SW 1271 (cell line): ENCODE measurements at places on chromosomes 2 and 18.

DNA sequence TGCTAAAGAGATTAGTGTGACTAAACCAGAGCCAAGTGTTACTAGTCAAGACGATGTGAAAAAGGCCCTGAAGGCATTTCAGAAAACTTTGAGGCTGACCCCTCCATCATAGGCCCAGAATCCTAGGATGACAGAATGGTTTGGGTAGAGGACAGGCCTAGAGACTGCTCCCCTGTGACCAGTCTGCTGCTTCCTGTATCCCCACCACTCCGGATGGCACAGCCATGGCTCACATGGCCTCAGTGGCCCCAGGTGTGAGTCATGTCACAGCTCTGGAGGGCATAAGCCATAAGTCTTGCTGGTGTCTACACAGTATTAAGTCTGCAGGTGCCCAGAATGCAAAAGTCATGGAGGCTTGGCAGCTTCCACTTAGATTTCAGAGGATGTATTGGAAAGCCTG, 12.4 kb upstream of the STAT1 start:
- DNase-seq: no peak

GRCh38 chr2:118403658-118404451, 315.6 kb downstream of the INSIG2 start:
- DNase-seq: no peak

DNA sequence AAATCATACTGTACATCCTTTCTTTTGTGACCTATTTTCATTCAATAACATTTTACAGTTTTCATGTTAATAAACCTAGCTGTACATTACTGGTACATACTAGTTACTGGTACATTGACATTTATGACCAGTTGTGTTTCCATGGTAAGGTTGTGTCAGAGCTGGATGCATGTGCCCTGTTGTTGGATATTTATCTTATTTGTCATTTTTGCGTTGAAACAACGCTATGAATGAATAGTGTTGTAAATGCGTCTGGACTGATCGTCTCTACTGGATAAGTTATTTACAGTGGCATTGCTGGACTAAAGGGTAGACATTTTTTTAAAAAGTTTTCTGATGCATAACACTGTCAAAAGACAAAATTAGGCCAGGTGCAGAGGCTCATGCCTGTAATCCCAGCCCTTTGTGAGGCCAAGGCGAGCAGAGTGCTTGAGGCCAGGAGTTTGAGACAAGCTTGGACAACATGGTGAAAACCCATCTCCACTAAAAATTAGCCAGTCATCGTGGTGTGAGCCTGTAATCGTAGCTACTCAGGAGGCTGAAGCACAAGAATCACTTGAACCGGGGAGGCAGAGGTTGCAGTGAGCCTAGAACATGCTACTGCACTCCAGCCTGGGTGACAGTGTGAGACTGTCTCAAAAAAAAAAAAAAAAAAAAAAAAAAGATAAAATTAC, 40.2 kb downstream of the MCFD2 start:
- DNase-seq: no peak

DNA sequence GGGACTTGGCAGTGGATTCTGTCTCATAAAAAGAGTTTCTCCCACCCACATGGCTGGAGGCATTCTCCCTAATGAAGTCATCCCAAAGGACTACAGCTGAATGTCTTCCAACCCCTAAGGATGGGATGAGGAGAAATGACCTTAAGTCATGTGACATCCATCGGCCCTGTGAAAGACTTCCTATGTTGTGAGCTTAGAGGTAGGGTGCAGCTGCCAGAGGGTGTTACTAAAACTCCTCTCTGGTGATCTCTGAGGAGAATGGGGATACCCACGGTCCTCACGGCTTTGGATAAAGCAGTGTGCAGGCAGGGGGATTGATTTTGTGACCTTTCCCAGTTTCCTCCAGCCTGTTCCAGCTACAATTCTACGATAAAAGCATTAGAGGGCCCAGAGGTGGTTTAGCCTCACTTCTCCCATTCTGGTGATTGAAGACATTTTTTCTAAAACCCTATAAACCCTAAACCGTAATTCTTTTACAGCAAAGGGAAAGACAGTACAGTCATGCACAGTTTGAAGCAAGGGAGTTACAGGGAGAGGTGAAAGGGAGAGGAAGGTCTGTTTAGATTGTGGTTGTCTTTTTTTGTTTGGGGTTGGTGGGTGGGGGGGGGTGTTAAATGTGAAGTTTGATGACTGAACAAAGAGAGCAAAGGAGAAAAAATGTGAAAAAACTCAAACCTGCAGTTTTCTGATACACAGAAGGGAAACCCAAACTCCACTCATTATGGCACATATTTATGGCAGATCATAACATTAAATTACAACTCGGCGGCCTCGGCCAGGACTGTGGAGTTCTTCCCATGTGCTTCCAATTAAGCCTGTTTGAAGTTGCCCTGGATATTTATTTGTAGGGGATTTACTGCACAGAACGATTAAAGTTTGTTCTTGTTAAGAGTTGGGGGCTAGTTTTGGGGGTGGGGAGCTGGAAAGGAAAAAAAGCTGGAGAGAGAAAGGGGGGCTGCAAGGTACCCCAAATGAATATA, 26.6 kb upstream of the SLC14A2 start:
- DNase-seq: no peak

DNA sequence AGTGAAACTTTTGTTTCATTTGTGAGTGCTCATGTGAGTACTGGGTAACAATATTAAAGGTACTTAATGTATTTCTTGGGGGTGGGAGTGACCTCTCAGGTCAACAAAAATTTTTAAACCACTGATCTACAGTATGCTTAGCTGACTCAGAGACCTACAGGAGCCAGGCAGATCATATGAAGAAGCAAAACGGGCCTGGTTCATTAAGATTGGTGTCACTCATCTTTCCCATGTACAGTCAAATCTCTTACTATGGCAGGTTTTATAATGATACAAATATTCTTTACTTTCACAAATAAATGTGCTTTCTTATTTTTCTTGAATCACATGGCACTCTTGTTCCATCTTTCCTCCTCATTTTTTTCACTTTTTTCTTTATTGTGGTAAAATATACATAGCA, 7.7 kb upstream of the TMSB10 start:
- no peak for DNase-seq

DNA sequence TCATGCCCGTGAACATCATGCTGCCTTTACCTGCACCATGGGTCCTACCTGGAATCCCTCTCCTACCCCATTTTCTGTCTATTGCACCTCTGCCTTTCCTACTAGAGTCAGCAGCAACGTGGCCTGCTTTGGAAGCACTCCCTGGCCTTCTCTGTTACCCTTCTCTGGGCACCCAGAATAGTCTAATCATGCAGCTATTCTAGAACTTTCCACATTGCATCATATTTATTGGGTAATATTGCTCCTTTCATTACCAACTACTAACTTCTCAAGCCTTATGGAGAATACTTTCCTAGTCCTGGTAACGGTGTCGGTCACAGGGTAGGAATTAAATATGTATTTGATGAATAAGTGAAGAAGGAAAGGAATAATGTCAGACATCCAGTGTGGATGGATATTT, 33.3 kb upstream of the CREG2 start:
- DNase-seq: no peak

- DNase-seq: no peak
Measured at GRCh38 chr18:56402872-56403516, 235.4 kb downstream of the TXNL1 start.

DNA sequence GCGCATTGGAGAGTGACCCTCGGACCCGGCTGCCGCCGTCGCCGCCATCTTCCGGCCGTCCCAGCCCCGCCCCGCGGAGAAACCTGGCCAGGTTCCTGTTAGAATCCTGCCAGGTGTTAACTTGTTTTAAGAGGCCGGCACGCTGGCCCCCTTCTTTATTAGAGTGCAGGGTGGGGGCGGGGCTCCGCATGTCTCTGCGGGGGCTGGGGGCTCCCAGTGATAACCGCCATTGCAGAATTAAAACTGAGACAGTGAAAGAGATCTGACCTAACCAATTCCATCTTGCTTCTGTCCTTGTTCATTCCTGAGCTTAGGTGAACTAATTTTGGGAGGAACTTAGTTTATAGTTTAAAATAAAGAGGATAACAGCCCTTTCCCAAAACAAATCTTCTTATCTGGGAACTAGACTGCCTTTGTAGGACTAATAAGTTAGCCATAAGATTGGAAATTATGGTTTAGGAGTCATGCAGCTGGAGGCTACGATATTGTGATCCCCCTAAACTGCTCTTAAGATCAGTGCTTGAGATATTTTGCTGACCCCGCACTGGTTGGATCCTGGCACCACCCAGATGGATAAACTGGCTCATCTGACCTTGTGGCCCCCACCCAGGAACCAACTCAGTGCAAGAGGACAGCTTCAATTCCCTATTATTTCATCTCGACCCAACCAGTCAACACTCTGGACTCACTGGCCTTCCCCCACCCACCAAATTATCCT, 543 bp upstream of the STARD7 start:
- no peak for DNase-seq

GRCh38 chr2:32946314-32947075, at the start of gene LTBP1:
Gene LTBP1, plus strand, starts transcription at chr2:32946953. Its CDS starts 372 bp downstream, at chr2:32947325.
- peak; percentile 64 for DNase-seq

- DNase-seq: no peak
Measured at GRCh38 chr2:233965032-233965603, 47.9 kb downstream of the TRPM8 start.

DNA sequence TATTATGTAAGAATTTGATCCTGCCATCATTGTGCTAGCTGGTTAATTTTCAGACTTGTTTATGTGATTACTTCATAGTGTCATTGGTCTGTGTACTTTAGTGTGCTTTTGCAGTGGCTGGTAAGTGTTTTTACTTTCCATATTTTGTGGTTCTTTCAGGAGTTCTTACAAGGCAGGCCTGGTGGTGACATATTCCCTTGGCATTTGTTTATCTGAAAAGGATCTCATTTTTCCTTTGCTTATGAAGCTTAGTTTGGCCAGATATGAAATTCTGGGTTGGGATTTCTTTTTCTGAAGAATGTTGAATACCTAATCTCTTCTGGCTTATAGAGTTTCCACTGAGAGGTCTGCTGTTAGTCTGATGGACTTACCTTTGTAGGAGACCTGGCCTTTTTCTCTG, 72.8 kb upstream of the MC4R start:
- DNase-seq: no peak

DNA sequence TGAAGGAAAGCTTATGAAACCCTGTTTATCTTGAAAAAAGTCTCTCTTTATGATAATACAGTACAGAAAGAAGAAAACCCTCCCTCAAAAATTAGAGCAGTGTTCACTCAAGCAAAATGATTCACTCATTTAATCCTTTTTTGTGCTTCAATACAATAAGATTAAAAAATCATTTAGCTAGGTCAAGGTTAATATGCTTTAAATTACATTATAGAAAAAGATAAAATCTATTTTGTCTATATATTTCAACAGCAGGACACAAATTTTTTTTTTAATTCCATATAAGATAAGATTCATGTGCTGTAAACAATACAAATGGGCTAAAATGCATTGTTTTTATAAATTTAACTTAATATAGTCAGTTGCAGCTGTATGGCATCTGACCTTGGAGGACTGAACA, 176.9 kb downstream of the KCNE4 start:
- DNase-seq: no peak

GRCh38 chr2:2842466-2842865, 511.4 kb upstream of the MYT1L start:
- DNase-seq: no peak

- no peak for DNase-seq
Measured at GRCh38 chr18:9756933-9757470, 48.9 kb downstream of the RAB31 start.

- peak; percentile 24 for DNase-seq
Measured at GRCh38 chr2:88170472-88170892, 336 bp downstream of the THNSL2 start.

GRCh38 chr2:203681978-203682377, 24.5 kb upstream of the CD28 start:
- DNase-seq: no peak

DNA sequence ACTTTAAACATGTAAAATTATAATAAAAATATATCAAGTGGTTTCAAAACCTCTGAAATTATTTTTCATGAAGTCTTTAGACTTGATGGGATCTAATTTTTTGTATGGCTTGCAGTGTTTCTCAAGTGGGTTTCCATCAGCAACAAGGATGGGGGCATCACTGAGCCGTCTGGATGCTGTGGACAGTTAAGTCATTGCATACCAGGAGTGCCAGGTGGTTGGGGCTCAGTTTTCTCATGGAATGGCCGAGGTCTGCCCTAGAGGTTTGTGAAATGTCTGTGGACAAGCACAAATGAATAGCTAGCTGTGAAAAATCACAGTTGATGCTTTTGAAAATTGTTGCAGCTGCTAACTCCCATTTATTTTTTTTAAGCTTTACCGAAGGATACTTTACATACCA, 1.7 kb downstream of the PRELID3A start:
- no peak for DNase-seq

DNA sequence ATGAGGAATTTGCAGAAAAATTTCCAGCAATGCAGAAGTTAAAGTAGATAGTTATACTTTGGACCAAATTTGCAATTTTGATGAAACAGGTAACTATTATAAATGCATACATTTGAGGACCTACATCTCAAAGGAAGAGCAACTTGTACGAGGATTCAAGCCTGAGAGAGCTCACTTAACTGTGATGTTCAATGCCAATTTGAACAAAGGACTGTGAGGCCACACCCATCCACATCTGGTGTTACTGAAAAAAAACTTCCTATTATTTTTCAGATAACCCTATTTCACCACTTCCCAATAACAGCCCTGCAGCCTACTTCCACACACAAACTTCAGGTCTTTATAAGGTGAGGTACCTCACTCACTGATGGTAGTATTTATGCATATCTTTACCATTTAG, 203.5 kb upstream of the NABP1 start:
- DNase-seq: no peak

DNA sequence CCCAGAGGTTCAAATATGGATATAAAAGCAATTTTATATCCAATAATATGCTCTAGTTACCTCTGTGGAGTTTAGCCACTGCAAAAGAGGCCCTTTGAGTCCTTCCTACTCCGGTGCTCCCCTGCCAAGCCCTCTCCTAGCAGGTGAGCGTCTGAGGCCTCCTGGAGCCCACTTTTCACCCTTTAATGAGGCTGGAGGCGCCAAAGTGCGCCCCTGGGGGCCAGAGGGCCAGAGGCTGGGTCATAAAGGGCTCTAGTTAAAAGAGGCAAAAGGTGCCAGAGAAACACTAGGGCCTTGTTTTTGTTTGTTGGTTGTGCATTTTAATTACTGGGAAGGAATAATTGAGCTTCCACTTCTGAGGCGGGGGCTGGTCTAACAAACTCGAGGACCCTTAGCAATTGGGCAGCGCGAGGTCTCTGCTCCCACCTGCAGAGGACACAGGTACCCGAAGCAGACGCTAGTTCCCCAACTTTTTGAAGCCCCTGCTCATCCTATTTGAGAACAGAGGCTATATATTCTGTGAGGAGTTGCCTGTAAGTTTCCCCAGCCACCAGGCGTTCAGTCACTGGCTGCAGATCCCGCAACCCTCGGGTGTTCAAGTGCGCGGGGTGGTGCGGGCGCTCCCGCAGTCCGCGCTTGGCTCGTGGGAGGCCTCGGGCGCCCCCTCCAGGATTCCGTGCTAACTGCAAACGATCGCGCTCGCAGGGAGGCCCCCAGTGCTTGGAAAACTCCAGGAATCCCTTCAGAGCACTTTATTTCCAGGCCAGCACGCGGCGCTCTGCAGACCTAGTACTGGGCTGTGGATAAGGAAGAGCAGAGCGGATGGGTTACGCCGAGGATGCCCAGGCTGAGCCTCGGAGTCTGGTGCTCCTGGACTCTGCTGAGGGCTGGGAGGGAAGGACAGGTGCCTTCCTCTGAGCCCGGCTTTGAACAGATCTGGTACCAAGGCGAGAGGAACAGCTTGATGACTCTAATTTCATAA, 14.1 kb downstream of the MSGN1 start:
- DNase-seq: no peak

GRCh38 chr2:241218131-241219029, 29.9 kb downstream of the ANO7 start:
- DNase-seq: peak; percentile 28

GRCh38 chr2:100924520-100925451, 77.3 kb upstream of the RPL31 start:
- DNase-seq: no peak
